ENCODE measurements at places on chromosomes 3 and 15.

DNA sequence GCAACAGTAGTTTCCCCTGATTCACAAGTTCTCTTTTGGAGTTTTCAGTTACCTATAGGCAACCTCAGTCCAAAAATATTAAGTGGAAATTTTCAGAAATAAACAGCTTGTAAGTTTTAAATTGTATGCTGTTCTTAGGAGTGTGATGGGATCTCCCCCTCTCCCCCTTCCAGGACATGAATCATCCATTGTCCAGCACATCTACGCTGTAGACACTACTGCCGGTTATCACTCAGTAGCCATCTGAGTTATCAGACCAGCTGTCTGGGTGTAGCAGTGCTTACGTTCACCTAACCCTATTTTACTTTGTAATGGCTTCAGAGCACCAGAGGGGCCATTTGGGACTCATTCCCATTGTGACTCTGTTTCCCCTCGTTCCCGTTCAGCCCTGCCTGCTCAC, 96.7 kb upstream of the PLXNA1 start:
- no peak for DNase-seq

DNA sequence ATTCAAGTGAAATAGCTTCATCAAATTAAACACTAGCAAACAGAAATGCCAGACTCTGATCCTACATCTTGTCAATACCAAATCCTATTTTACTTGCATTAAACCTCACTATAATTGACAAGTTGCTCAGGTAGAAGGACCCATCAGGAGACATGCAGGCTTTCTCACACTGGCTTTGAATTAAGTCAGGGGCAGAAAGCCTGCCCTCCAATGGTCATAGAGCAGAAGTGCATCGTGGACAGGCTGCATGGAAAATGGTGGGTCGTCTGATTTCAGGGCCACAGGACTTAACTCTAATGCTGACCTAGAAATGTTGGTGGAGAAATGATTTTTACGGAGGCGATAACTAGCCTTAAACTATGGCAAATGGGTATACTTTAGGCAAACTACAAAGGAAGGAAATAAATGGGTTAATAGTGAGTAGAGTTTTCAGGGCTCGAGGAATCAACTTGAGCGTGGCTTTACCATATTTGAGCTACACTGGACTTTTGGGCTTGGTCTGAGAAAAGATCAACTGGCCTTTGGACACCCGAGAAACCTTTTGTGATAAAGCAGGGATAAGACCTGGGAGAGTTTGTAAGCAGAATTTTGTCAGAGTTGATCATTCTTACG, 283.9 kb downstream of the GRM7 start:
- peak; percentile 6 for DNase-seq

GRCh38 chr3:96101006-96101560, 713.3 kb upstream of the EPHA6 start:
- DNase-seq: no peak

- no peak for DNase-seq
These were observed 6.9 kb upstream of the PLSCR2 start for GRCh38 chr3:146476094-146476740.

- no peak for DNase-seq
These were observed 230.0 kb upstream of the TBC1D5 start for GRCh38 chr3:17972476-17972875.
